ENCODE measurements at places on chromosomes 3 and 15.

DNA sequence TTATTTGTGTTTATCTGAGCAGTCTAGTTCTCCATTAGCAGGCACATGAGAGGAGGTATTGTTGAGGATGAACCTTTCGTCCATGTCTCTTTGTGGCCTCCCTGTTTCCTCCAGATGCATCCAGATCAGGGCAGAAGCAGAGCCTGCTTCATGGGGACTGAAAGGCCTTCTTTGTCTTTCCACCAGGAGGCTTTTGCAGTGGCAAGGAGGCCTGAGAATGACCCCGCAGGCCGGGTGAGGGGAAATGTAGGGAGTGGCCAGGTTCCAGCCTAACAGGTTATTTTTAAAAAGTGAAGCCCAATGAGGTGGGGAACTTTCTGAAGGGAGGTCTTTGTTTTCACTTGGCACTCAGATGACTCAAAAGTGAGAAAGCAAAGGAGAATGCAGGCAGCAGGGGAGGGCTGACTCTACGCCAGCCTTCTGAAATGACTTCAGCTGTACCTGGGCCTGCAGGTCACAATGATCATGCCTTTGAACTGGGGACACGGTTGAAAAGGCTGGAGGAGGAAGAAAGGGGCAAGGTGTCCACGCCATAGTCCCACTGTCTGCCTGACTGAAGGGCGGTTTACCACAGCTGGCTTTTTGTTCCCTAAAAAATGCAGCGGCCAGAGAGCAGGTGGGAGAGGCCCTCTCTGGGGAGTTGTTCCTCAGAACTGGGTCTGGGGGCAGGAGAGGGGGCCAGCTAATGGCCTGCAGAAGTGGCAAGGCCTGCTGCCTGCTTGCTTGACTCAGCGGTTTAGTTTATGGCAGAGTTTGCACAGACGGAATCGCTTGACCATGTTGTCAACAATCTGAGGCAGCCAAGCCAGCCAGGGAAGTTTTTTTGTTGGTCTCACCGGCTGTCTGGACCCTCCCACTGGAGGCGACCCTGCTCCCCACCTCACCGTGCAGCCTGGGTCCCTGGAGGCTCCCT is 28.7 kb downstream of the CMTM7 start:
- no peak for DNase-seq

- no peak for DNase-seq
Observed at GRCh38 chr3:131147534-131147933, 120.9 kb downstream of the NEK11 start.

DNA sequence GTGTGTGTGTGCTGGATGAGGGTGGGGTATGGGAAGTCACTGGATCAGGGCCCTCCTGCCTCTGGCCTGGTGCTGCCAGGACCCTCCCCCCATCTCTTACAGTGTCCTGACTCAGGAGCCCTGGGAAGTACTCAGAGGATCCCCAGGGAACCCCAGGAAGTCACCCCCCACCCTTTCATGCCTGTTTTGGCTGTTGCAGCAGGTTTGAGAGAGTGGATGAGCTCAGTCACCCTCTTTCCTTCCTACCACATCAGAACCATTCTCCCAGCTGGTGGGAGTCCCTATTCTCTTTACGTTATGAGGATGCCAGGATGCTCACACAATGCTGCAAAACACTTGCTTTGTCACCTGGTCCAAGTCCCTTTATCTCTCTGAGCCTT is 59.0 kb downstream of the BDH1 start:
- DNase-seq: no peak

- no peak for DNase-seq
Observed at GRCh38 chr3:64454179-64454578, 228.9 kb upstream of the PRICKLE2 start.

- DNase-seq: no peak
Observed at GRCh38 chr15:31364301-31365031, 37.8 kb downstream of the KLF13 start.

GRCh38 chr15:91921843-91922198 is 68.3 kb downstream of the SLCO3A1 start:
- DNase-seq: no peak

DNA sequence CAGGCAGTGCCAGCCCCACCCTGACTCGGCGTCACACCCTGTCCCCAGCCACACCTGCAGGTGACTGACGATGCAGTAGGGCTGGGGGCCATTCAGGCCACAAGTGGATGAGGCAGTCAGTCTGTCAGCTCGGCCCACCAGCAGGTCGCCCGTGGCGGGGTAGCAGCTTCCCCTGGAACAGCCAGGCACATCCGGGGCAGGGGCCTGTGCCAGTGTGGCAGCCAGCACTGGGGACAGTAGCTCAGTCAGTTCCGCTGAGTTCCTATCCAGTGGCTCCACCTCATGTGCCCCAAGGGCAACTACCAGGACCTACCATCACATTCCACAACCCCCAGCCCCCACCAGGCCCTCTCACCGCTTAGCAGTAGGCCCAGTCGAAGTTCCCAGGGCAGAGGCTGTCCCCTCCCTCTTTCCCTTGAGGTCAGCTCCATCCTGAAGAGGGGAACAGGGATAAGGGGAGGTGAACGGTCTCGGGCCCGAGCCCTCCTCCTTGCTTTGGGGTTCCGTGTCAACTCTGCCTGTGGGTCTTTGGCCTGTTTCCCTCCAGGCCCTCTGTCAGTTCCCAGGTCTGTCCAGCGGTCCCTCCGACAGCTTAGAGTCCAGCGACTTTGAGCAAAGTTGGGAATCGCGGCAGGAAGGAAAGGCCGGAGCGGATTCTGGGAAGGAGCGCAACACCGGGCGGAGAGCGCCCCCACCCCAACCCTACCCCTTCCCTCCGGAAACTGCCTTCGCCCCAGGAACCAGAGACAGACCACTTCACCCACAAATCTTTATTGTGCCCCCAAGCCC is at the start of gene LAMB2:
Gene LAMB2 (minus strand): TSS at position 614 of the 789 bp plus-strand sequence. CDS start 183 bp downstream, at position 431.
- no peak for DNase-seq

- no peak for DNase-seq
Observed at GRCh38 chr3:143307613-143308183, 188.1 kb downstream of the CHST2 start.

GRCh38 chr3:129021140-129021551 is 20.0 kb downstream of the EFCC1 start:
- no peak for DNase-seq

DNA sequence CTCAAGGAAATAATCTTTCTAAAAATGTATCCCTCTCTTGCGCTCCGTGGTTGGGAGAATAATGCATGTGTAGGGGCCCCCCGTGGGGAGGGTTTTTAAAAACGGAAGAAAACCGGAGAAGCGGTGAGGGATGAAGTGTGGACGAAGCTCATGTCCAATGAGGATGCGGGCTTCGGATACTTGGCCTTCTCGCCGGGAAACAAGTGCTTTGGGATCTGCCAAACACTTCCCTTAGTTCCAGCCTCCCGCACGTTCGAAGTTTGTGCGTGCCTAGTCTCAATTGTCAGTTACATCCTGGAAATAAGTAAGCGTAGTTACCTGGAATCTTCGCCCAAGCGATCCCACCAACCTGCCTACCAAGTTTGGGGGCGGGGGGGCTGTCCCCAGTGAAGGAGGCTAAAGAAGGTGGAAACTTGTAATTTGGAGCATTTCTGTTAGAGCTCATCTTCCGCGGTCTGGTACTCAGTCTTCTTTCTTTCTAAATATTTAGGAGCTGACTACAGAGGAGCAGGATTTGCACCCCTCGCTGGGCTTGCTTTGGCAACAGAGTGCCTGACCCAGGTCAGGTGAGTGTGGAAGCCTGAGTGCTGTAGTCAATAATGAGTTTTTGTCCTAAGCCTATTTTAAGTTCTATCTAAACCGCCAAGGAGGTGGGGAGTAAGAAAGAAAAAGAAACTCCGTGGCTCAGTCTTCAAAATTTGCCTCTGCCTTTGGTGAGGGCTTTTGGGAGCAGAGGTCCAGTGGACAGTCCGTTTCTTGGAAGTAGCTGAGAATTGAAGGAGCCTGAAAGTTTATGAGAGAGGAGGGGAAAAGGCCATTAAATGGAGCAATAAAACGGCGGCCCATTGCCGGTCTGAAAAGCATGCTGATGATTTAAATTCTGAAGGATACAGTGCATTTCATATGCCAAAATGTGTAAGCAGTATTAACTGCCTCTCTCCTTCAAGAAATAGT is 1.1 kb downstream of the ITPR1 start:
- DNase-seq: no peak

DNA sequence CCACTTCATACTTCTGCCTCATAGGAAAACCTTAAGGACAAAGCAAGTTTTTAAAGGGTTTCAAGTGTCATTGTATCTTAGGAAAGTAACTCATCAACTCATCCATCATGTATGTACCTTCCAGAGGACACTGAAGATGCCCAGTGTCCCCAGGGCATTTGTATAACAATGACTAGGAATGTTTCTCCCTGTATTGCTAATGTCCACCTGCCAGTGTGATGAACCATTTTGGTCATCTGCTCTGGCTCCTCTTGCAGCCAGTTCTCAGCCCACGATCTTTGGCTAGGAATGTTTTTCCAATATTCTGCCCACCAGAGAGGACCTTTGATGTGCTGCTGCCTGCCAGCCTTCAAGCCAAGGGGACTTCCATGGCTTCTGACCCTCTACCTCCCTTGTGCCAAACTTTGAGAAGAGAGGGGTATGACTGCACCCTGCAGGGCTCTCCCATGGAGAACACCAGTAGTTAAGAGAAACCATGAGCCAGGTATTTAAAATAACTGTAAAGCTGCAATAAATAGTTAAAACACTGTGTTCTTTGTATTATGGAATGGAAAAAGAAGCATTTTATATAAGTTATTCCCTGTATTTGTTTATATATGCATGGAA is 11.4 kb downstream of the LMOD3 start:
- DNase-seq: no peak

GRCh38 chr3:143586576-143586975 is 261.7 kb downstream of the SLC9A9 start:
- no peak for DNase-seq

DNA sequence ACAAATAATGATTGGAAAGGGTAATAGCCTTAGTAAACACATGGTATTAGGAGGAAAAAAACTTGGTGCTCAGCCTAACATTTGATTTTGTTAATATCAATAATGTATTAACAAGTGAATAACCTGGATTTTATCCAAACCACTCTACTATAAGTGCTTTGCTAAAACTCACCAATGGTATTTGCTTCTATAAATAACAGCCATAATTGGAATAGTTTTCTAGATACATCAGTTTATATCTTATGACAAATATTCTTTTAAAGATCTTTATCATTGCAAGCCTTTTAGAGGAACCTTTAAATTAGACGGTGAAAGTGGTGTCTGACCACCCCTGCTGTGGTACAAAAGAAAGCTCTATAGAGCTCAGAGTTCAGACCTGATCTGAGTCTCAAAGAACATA is 123.9 kb downstream of the SHOX2 start:
- DNase-seq: no peak

- no peak for DNase-seq
Observed at GRCh38 chr3:66487465-66487864, 13.4 kb downstream of the LRIG1 start.

- no peak for DNase-seq
Observed at GRCh38 chr15:100175406-100176114, 166.2 kb downstream of the ADAMTS17 start.

DNA sequence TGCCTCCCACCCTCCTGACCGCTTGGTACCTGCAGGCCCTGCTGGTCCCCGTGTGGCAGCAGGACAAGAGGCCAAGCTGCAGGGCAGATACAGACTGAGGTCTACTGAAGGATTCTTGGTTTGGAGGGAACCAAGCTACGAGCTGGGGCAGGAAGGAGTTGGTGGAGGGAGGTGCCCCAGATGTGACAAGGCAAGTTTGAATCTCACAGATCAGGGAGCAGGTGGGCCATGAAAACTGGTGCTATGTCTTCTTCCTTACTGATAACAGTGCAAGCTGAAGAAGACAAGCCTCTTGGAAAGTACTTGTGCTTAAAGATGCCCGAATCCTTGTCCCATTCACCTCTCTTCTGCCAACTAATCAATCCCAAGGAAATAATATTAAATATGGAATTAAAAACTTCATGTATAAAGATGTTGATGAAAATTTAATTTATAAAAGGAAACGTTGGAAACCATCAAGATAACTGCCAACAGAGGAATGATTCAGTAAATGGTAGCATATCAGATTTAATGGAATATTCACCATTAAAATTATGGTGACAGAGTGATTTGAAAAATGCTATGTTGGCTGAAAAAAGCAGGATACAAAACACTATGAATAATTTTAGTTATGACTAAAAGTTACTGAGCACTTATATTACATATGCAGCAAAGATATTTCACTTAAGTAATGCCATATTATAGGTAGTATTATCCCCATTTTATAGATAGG is 107.9 kb downstream of the MYLK start:
- no peak for DNase-seq

DNA sequence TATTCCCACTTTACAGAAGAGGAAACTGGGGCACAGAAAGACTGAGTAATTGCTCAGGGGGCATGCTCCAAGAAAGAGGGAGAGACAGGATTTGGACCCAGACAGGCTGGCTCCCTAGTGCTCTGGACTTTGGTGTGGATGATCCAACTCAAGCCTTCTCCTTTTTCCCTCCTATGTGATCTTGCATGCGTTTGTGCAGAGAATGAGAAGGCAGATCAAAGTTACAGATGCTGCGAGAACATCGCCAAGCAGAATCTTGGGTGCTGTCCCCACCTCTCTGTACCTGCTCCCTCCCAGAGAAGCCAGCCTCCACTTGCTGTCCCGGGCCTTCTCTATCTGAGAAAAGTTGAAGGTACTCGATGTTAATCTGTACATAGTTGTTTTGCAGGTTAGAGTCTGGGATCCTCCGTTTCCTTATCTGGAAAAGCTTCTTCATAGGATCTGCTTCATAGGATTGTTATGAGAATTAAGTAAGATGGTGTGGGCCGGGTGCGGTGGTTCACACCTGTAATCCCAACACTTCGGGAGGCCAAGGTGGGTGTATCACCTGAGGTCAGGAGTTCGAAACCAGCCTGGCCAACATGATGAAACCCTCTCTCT is 10.2 kb downstream of the GNB5 start:
- no peak for DNase-seq

DNA sequence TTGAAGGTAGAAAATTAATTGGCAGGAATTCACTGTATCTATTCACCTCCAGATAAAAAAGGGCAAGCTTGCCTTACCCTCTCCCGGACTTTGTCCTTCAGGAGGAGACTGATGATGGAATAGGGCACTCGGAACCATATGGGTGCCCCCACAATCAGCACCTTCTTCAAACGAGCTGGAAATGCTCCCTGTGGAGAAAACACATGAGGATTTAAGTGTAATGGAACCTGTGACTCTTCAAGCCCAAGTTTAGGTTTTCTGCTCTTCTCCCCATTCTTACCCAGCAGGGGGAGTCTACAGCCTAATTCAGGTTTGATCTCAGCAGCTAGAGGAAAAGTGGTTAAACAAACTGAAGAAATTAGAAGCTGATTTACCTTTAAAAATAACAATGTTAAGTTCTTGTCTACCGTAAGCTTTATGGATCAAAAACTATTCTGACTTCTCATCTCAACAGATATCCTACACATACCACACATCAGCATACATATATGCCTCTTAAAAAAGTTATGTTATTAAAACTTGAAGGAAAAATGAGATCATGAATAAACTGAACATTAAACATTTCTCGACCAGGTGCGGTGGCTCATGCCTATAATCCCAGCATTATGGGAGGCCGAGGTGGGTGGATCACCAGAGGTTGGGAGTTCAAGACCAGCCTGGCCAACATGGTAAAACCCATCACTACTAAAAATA is 57.5 kb upstream of the SIN3A start:
- no peak for DNase-seq

GRCh38 chr15:35244227-35244626 is 159.1 kb upstream of the NANOGP8 start:
- no peak for DNase-seq

Data from activated T-cell treated with anti-CD3 and anti-CD28 coated beads for 48 hours (primary cell).